ENCODE measurements at places on chromosomes 1 and 21. TPM values are rescaled to one million over a fixed set of nuclear protein-coding genes. Genes with fewer than 3 reads are reported as not detected.

The HSD3B2 gene
- not detected for total RNA-seq

The ALX3 gene
- total RNA-seq, result not detected

The BARHL2 gene
- total RNA-seq, result not detected

The RGSL1 gene
- total RNA-seq, result not detected
